Stimulated activated effector memory CD8-positive, alpha-beta T cell treated with anti-CD3 and anti-CD28 coated beads, Interleukin-12 subunit alpha, Interleukin-12 subunit beta, amount 100 ng/mL, for 72 hours (primary cell): ENCODE measurements at places on chromosomes 4 and X.

DNA sequence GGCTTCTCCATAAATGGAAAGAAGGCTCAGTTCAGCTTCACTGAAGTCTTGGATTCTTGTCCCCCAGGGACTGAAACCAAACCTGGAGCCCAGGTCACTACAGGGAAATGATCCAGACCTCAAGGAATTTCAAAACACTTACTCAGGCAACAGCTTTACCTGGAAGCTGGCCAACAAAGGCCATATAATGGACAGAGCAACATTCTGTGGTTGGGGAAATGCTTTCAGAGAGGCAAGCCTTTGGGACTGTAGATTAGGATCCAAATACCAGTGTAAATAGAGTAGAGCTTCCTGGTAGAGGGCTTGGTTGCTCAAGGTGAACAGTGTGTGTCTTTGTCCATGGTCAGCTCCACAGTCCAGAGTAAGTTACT, 57.0 kb upstream of the PROM1 start:
- DNase-seq, result no peak

GRCh38 chrX:153299855-153300254, 21.7 kb downstream of the PNMA6F start:
- no peak for DNase-seq

- DNase-seq, result no peak
Observed at GRCh38 chr4:138184886-138185285, 57.3 kb downstream of the SLC7A11 start.

GRCh38 chrX:105167233-105167632, 53.3 kb downstream of the TEX13A start:
- no peak for DNase-seq

DNA sequence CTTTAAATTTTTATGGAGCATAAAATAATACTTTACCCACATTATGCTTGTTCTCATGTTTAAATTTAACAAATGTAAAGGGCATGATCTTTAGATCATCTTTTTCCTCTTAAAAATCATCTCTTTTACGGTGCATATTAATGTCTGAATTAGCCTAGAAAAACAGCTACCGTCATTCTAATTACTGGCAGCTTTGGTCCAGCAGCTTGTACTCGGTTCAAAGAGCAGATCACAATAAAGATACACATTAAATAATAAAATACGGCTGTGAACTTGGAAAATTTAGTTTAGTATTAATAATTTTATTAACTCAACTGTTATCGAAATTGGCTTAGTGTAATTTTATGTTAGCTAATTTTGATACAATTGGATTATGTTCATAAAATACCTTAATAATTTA, 19.1 kb downstream of the CCSER1 start:
- DNase-seq, result no peak

- no peak for DNase-seq
Observed at GRCh38 chr4:16377887-16378286, 151.6 kb upstream of the TAPT1 start.

DNA sequence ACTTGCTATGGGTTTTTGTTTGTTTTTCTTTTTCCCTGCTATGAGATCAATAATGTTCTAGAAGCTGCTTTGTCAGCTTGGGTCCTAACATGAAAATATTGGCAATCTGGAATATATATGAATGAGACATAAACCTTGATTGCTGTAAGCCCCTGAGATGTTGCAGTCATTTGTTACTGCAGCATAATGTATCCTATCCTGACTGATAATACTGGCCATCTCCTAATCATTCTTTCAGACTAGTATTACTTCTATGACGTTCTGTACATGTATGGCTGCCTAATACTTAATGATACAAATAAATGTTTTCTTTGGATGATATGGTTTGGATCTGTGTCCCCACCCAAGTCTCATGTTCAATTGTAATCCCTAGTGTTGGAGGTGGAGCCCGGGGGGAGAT, 19.3 kb upstream of the SLAIN2 start:
- no peak for DNase-seq

DNA sequence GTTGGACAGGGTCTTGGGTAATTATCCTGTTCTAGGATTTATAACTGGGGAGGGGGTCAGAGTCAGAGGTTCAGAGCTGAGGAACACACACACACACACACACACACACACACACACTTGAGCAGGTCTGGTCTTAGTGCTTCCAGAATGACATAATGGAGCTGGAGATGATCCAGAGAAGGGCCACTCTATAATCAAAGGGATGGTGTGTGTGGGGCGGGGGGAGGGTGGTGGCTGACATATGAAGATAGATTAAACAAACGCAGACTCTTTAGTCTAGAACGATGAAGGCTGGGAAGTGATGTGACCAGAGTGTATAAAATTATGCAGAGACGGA, 434 bp upstream of the TMEM255A start:
- no peak for DNase-seq

GRCh38 chr4:96352051-96352517, 512.2 kb downstream of the PDHA2 start:
- DNase-seq, result no peak

DNA sequence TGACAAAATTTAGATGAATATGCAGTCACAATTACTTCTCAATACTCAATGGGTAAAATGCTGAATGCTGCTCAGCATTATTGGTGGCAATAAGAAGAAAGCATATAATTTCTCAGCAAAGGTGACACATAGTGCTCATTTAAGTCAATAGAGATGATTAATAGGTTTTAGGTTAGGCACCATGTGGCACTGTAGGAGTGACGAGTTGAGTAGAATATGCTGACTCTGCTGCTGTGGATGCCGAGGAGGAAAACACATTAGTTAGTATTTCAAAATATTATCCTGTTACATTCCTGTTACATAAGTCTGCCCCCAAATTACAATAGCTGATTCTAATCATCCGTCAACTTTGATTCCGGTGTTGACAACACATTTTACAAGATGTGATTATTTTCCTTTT, 13.7 kb upstream of the CXCL5 start:
- DNase-seq, result no peak

DNA sequence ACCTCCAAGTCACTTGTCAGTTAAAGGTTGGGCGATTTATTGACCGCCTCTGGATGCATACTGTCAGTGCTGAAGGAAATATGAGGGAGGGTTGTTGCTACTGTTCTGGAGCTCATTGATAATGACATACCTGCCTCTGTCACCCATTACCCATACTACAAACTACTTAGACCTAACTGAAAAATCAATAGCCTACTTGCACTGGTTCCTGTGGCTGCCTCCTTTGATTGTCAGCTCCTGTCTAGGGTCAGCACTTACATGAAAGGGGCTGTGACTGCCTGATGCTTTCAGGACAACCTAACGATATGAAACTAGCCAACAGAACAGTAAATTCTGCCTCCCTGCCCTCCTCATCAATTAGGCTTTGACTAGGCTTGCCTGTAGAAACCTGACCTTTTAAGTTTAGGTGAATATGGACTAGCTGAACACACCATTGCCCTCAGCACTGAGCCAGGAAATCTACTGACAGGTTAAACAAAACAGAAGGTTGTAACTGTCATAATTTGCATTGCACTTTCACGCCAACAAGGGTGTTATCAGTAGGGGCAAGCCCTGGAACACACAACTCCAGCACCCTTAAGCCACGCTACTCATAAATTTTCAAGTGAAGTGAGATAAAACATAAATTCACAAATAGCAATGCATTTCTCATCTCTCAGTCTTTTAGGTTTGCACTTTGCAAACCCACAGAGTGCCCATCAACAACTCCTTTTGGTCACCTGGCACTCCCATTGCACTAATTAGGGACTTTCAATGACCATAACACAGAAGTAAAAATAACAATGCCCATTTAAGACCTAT, 9.0 kb upstream of the MAB21L2 start:
- no peak for DNase-seq

GRCh38 chrX:48833542-48834138, 1.8 kb downstream of the PCSK1N start:
- DNase-seq, result no peak

DNA sequence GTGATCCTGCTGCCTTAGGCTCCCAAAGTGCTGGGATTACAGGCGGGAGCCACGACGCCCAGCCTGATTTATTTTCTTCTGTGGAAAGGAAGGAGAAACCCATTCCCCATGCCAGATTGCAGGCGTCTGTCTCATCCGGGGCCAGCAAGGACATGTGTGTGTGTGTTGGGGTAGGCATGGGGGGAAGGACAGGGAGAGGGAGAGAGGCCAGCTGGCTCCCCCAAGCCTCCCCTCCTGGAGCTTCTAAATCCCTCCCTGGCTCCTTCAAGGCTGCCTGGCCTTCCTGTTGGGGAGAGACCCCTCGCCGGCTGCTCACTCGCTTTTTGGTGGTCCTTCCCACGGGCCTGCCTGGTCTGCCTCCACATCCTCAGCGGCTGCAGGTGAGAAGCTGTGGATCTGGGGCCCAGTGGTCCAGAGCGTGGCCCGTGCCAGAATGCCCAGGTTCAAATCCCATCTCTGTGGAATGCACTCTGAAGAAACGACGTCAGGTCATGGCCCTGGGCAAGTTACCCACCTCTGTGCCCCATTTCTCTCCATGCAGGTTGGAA, 1.3 kb upstream of the PLXNB3 start:
- DNase-seq, result no peak

- no peak for DNase-seq
Observed at GRCh38 chrX:50726296-50726695, 87.7 kb downstream of the SHROOM4 start.

- no peak for DNase-seq
Observed at GRCh38 chr4:114192854-114193253, 213.4 kb upstream of the ARSJ start.

DNA sequence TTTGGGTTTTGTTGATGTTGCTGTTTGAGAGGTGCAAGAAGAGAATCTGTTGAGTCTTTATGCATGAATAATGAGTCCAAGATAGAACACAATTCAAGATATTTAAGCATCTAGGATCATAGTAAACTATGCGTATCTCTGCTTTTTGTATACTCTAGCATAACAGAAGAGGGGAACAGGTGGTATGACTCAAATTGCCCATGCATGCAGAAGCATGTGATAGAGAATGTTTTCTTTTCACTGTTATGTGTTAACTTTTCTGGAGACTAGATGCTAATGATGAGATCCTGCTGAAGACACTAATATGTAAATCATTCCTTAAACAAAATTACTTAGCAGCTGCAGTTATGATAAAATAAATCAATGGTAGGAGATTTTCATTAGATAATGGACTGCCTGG, 165.3 kb upstream of the FTHL17 start:
- no peak for DNase-seq

- no peak for DNase-seq
Observed at GRCh38 chr4:42985976-42986375, 93.5 kb downstream of the GRXCR1 start.

DNA sequence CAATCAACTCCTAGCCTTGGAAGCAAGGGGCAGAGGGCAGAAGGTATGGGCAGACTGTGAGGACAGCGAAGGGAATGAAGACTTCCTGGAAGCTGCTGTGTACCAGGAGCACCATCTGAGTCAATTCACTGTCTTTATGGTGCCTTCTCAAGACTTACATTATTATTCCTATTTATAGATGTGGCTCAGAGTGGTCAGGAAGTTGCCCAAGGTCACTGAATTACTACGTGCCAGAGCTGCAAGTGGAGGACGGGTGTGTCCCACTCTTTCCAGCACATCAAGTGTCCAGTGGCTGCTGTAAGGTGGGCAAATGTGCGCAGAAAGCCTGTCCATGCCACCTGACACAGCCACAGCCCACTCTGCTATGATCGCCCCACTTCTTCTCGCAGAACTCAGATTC, 32.0 kb downstream of the SMPX start:
- no peak for DNase-seq

DNA sequence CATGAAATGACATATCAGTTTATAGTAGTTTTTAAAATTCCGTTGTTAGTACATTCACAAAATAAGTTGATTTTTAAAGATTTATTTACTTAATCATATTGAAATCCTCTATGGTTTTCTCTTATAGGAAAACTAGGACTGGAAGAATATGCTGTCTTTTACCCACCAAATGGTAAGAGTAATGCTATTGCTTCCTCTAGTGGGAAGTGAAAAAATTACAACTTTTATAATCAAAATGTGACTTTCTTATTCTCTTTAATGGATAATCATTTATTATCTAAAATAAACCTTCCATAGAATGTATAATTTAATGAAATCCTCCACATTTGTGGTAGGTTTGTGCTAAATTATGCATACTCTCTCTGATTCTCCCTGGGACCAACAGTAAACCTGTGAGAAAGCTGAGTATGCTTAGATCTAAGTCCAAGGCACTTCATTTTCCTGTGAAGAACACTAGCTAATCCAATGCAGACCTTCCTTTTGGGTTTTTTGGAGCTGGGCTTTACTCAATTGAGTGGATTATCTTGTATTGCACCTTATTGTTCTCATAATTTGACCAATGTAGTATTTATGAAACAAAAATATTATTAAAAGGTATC, 136.2 kb downstream of the TBC1D19 start:
- DNase-seq, result no peak

GRCh38 chr4:149719806-149720205, 95.8 kb downstream of the IQCM start:
- DNase-seq, result no peak

GRCh38 chr4:139299536-139299935, 1.8 kb upstream of the NAA15 start:
- no peak for DNase-seq
